Lung (tissue), 17 donors: ENCODE measurements at places on chromosomes 3 and 15. TPM values are rescaled to one million over a fixed set of nuclear protein-coding genes. Genes with fewer than 3 reads are reported as not detected.
A peak's percentile ranks its signal among the peaks of the same experiment; 100 is the strongest.

DNA sequence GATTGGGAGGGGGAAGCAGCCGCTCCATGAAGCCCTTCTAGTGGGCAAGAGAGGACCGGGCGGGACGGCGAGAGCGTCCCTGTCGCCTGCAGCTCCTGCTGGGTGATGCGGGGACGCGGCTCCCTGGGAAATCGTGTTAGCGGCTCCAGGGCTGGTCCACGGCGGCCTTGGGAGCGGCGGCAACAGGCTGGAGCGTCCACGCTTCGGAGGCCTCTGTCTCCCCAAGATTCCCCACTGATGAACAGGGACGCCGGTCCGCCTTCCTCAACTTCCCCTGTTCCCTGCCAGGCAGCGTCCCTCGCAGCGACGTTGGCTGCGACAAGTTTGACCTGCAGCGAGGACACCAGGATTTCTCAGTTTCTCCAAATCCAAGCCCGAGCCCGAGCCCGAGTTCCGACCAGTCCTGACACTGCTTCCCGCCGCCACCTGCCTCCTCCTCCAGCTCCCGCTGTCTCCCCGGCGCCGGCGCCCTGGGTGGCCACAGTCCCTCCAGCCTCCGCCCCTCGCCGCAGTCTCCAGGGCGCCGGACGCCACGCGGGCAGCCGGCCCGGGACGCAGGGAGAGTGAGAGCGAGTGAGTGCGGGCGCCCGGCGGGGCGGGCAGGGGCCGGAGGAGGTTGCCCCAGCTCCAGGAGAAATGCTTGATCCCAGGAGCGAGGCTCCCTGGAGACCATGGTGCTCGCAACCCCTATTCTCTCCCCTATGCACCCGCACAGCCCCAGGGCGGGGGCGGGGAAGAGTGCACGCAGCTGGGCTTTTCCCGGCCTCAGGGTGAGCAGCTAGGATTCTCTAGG is 78.1 kb upstream of the RNF7 start:
- H3K27ac ChIP-seq: no peak overlapping the region
- H3K36me3 ChIP-seq: no peaks in the 10 kb centered on the region
- H3K27me3 ChIP-seq: no peaks in the 10 kb centered on the region
- DNase-seq: peak; percentile 70
- peaks cover 7% of the 10 kb centered on the region for H3K4me1 ChIP-seq

- H3K27me3 ChIP-seq: no peaks in the 10 kb centered on the region
- peak; percentile 56 for DNase-seq
- H3K4me1 ChIP-seq: peaks cover 19% of the 10 kb centered on the region
- H3K36me3 ChIP-seq: no peaks in the 10 kb centered on the region
- peak overlapping the region; percentile 23 for H3K27ac ChIP-seq
Observed at GRCh38 chr3:157128771-157129681, 30.9 kb downstream of the CCNL1 start.

GRCh38 chr15:23758891-23759290 is 71.8 kb upstream of the NDN start:
- no peak overlapping the region for H3K4me3 ChIP-seq
- H3K36me3 ChIP-seq: no peaks in the 10 kb centered on the region
- no peak overlapping the region for H3K27ac ChIP-seq
- H3K4me1 ChIP-seq: no peaks in the 10 kb centered on the region

DNA sequence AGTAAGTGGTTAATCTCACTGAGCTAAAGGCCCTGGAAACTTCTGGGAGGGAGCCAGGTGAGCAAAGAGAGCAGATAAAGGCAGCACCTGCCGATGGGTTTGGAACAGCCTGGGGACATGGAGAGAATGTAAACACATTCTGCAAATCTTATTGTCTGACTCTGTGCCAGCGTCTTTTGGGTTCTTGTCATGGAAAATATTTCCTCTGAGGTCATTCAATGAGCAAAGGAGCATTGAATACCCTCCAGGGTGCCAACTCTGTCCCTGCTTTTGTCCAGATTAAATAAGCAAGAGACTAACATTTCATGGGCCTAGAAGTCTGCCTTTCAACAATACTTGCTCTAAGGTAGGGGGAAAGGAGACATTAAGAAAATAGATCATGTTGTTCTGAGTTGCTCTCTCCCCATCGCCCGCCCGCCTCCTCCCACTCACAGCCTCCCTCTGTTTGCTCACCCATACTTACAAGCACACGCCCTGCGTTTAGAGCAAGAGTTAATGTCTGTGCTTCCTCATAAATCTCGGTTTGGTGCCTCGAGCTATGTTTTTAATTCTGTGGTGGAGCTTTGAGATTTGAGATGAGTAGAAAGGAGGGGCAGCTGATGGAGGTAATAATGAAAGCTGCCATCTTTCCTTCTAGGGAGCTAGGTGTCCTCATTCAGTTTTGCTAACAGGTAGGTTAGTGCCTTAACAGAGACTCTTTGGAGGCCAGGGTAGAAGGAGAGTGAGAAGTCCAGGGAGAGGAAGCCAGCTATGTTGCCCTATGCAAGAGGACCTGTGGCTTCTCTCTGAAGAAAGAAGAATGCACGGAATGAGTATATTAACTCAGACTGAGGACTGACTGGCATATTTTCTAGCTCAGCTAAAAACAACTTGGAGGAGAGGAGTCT is 132.9 kb downstream of the TPRG1 start:
- no peaks in the 10 kb centered on the region for H3K27me3 ChIP-seq
- H3K4me1 ChIP-seq: peaks cover 18% of the 10 kb centered on the region
- H3K27ac ChIP-seq: no peak overlapping the region
- peak; percentile 51 for DNase-seq

GRCh38 chr15:91243826-91244225 is 143.8 kb downstream of the SV2B start:
- H3K36me3 ChIP-seq: no peaks in the 10 kb centered on the region
- no peaks in the 10 kb centered on the region for H3K4me1 ChIP-seq
- no peak overlapping the region for H3K4me3 ChIP-seq
- H3K27me3 ChIP-seq: no peaks in the 10 kb centered on the region
- no peak overlapping the region for H3K27ac ChIP-seq

GRCh38 chr3:173902871-173903270 is 505.3 kb downstream of the NLGN1 start:
- no peak overlapping the region for H3K27ac ChIP-seq
- H3K4me1 ChIP-seq: no peaks in the 10 kb centered on the region
- no peak overlapping the region for H3K4me3 ChIP-seq
- H3K36me3 ChIP-seq: no peaks in the 10 kb centered on the region
- no peak for DNase-seq

- no peaks in the 10 kb centered on the region for H3K36me3 ChIP-seq
- H3K27me3 ChIP-seq: no peaks in the 10 kb centered on the region
- DNase-seq: no peak
- H3K4me1 ChIP-seq: peaks cover 23% of the 10 kb centered on the region
- no peak overlapping the region for H3K4me3 ChIP-seq
Observed at GRCh38 chr3:152405915-152406802, 137.4 kb downstream of the MBNL1 start.

- H3K36me3 ChIP-seq: no peaks in the 10 kb centered on the region
- H3K4me1 ChIP-seq: peaks cover 5% of the 10 kb centered on the region
- H3K27me3 ChIP-seq: no peaks in the 10 kb centered on the region
- no peak overlapping the region for H3K27ac ChIP-seq
- DNase-seq: peak; percentile 82
Observed at GRCh38 chr3:66797889-66798560, 200.1 kb upstream of the KBTBD8 start.

GRCh38 chr15:99486371-99487336 is 79.1 kb upstream of the MEF2A start:
- H3K27ac ChIP-seq: peak overlapping the region; percentile 67
- no peaks in the 10 kb centered on the region for H3K36me3 ChIP-seq
- peak; percentile 83 for DNase-seq
- peak overlapping the region; percentile 24 for H3K4me3 ChIP-seq

- no peaks in the 10 kb centered on the region for H3K4me1 ChIP-seq
- no peak for DNase-seq
- H3K4me3 ChIP-seq: no peak overlapping the region
- no peak overlapping the region for H3K27ac ChIP-seq
Observed at GRCh38 chr3:60504827-60505457, 746.3 kb downstream of the FHIT start.

- DNase-seq: peak; percentile 80
- peaks cover 13% of the 10 kb centered on the region for H3K4me1 ChIP-seq
- no peak overlapping the region for H3K4me3 ChIP-seq
- H3K27ac ChIP-seq: no peak overlapping the region
- peaks cover 5% of the 10 kb centered on the region for H3K27me3 ChIP-seq
- peaks cover 1% of the 10 kb centered on the region for H3K36me3 ChIP-seq
Observed at GRCh38 chr15:92049290-92049989, 195.9 kb downstream of the SLCO3A1 start.

GRCh38 chr3:173993299-173993698 is 595.8 kb downstream of the NLGN1 start:
- no peak overlapping the region for H3K4me3 ChIP-seq
- DNase-seq: peak; percentile 54

DNA sequence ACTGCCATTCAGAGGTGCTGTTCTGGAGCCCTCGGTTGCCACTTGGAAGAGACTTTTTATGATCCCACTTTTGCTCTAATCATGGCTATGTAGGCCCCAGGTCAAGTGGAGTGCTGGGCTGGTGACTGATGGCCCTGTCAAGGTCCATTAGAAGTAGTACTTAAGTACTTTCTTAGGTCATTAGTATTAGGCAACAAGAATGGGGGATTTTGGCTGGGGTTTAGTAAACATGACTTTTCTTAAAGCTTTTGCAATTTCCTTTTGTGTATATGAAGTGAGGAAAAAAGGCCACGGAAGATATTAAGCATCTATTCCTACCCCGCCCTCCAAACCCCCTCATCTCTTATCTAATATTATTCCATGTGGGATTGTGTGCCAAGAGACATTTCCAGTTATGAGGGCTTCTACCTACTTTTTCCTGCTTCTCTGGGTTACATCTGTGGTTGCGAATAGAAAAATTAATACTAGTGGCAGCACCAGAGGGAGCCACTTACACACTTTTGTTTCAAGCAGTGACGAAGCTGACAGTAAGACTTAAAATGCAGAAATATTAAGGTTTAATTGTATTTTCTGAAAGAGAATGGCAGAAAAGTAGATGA is 13.9 kb downstream of the NLGN1 start:
- no peaks in the 10 kb centered on the region for H3K36me3 ChIP-seq
- no peak overlapping the region for H3K4me3 ChIP-seq
- H3K27ac ChIP-seq: no peak overlapping the region
- H3K27me3 ChIP-seq: no peaks in the 10 kb centered on the region
- no peaks in the 10 kb centered on the region for H3K4me1 ChIP-seq

DNA sequence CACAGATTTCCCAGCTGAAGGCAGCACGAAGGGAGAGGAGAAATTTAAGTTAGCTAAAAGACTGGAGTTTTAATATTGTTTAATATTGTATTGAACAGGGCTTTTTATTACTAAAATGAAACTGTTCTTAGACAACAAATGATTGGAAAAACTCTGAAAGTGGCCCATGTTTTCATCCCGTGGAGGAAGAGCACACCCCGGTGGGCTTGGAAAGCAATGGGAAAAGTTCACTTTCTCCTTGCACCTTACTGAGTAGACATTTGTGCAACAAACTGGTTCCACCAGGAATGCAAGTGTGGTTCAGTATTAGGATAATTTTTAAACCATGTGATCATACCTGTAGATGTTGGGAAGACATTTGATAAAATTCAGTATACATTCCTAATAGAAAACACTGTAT is 8.2 kb upstream of the ESYT3 start:
- H3K4me1 ChIP-seq: no peaks in the 10 kb centered on the region
- H3K27ac ChIP-seq: no peak overlapping the region
- DNase-seq: peak; percentile 42

Gene KIF7
- total RNA-seq: 3.5 TPM

Gene MB21D2
- total RNA-seq: 6.3 TPM

Gene B3GALNT1
- 20.6 TPM for total RNA-seq

Gene IL12A
- 3.3 TPM for total RNA-seq

Gene CCR4
- 0.71 TPM for total RNA-seq

Gene KCNAB1
- 0.82 TPM for total RNA-seq

Gene ALS2CL
- 53.6 TPM for total RNA-seq

Gene RUBCN
- 19.7 TPM for total RNA-seq

Gene ARNT2
- 12.2 TPM for total RNA-seq

Gene GATA2
- 37.0 TPM for total RNA-seq

Gene SCAP
- total RNA-seq: 49.3 TPM

Gene FHIT
- total RNA-seq: 7.6 TPM

Gene TMEM158
- total RNA-seq: 1.5 TPM

Gene IGSF10
- 62.9 TPM for total RNA-seq

Gene DZIP1L
- total RNA-seq: 27.6 TPM

Gene MKRN2OS
- total RNA-seq: 1.1 TPM

Gene CHDH
- 1.5 TPM for total RNA-seq

Gene CYP1A1
- total RNA-seq: 1.00 TPM

Gene MYLK
- 324 TPM for total RNA-seq

Gene RASL12
- total RNA-seq: 31.6 TPM

Gene CGNL1
- total RNA-seq: 32.8 TPM

Gene TEX55
- not detected for total RNA-seq

Gene SLITRK3
- total RNA-seq: 0.28 TPM
